CD4-positive, alpha-beta T cell treated with Interleukin-12 subunit alpha and Interleukin-12 subunit beta, for 1 hour (primary cell): ENCODE measurements at places on chromosomes 12 and 14.

DNA sequence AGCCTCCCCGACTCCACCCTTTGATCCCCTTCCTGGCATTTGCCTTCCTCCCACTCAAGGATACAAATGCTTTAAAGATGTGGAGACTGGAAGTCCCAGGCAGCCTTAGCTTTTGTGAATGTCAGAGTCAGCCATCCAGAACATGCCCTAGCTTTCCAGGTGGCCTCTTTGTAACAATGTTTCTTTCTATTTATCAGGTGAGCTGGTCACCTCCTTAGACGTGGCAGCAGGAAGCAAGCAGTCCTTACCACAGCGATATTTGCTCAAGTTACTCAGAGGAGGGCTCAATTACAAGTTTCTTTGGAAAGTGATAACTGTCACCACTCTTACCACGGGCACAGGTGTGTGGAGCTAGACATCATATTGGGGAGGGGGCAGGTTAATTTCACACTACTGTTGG, 4.9 kb downstream of the GALNT6 start:
- no peak for DNase-seq

GRCh38 chr14:63632932-63633514, 8.6 kb downstream of the WDR89 start:
- peak; percentile 60 for DNase-seq

GRCh38 chr14:96584907-96585671, 82.9 kb downstream of the PAPOLA start:
- DNase-seq: no peak

GRCh38 chr12:1059162-1059561, 68.1 kb downstream of the ERC1 start:
- DNase-seq: no peak

- DNase-seq: peak; percentile 65
Observed at GRCh38 chr14:35406506-35407305, 2.2 kb upstream of the NFKBIA start.

DNA sequence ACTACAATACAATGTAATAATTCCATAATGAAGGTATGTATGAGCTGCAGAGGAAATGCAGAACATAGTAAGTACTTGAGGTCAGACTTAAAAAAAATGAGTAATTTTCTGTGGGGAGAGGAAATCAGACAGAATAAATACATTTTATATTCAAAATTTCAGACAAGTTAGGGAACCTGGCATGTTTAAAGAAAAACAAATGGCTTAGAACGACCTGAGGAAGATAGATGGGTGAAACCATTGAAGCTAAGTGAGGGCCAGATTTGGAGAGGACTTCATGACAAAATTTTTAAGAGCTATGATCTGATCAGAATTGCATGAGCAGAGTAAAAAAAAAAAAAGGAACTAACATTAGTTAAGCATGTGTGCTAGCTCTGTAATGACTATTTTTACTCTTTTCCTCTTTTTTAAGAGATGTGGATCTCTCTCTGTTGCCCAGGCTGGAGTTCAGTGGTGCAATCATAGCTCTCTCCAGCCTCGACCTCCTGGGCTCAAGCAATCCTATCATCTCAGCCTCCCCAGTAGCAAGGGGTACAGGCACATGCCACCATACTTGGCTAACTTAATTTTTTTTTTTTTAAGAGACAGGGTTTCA, 157.6 kb upstream of the PDE3A start:
- DNase-seq: no peak

DNA sequence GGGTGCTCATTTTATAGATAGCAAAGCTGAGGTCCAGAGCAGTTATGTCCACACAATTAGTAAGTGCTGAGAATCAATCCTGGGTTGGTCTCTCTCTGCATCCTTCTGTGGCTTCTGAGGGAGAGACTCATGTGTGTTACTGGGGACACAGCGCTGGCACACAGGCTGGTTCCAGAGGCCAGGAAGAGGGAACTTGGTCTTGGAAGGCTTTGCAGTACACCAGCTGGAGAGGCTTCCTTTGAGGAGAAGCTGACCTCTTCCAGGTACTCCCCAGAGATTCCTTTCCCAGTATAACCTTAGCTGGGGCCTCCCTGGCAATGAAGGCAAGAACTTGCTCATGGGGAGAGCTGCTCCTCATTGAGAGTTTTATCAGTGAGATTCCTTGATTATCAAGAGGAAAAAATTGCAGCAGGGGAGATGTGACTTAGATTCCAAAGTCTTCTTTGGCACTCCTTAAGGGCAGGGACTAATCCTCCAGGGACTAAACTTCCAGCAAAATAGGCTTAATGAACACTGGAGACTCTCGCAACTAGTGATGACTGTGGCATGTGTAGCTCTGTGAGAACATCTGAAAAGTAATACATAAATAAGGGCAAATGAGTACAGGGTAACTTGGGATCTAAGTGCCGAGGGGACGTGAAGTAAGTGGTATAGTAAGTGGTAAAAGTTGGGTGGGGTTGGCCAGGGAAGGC, 13.9 kb upstream of the KRT80 start:
- no peak for DNase-seq

DNA sequence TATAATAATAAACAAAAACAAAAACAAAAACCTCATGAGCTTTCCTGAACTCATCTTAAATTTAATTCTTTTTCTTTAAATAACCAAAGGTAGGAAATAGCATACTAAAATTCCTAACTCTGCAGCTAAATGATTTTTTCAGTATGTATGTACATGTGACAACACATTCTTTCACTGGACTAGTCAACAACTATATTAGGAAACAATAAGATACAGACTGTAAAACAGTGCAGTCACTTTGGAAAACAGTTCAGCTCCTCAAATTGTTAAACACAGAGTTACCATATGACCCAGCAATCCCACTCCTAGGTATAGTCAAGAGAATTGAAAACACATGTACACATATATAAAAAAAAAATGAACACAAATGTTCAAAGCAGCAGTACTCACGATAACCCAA, 64.7 kb downstream of the SPPL3 start:
- DNase-seq: no peak

DNA sequence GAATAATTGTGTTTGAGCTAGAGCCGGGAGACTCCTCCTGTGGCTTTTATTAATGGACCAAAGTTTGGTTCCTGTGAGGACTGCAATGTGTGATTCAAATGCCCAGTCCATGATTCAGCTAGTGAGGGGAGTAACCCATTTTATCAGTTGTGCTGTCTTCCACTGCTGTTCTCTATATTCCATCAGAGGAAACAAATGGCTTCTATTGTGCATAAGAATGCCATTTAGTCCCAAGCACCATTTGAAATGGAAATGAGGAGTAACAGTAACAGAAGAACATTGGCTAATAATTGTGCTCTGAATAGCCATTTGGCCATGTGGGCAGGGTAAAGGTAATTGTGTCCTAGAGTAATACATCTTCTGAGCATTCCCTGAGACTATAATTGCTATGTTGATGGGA, 642.7 kb downstream of the DIO2 start:
- no peak for DNase-seq

GRCh38 chr12:109900752-109901580, 892 bp downstream of the TCHP start:
- DNase-seq: no peak
